ENCODE measurements at places on chromosomes 6 and 20.
A peak's percentile ranks its signal among the peaks of the same experiment; 100 is the strongest.

DNA sequence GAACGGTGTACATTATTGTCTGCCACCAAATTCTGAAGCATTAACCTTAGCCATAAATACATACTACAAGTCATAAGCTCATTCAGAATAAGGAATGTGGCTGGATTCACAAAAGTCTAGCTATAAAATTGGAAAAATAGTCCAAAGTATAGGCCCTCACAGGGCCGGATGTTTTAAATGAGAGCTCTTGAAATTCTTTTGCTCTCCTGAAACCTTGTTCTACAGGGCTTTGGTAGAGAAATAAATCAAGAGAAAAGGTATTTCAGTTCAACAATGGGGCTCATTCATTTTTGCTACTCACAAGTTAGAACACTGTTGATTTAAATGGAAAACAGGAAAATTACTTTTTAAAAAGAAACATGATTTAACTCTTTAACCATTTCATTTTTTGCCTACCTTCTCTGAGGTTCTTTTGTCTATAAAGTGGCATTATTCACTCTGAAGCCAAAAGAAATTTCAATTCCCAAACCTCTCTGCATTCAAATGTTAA lies 58.0 kb downstream of the PREP start:
- DNase-seq: no peak

DNA sequence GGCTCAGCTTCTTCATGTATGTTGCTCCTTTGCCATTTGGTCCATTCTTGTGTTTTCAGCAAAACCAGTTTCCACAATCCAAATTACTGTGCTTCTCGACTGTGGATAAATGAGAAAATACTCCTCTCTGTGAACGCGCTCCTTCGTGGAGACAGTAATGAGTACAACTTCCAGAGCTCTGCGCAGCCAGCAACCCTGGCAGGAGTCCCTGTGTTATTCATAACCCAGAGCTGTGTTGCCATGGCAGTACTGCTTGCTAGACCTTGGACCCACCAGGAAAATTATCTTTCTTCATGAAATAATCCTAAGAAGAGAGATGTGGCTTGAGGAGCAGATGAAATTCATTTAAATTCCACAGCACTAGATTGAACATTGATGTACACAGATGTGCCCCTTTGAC lies 73.7 kb downstream of the SLC22A3 start:
- DNase-seq: no peak

DNA sequence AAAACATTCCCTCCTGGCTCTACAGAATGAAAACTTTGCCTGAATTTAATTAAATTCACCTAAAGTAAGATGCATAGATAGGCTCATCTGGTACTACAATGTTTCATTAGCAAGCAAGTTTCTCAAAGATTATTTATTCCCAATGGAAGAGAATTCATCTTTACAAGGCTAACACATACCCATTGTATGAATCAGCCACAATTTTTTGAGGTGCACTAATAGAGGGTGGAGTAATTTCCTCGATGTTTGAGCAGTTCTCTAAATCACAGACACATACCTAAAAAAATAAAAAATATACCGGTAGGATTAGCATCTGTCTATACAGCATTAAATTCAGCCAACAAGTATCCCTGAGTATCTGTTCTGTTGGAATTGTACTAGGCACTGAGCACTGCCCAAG lies 32.7 kb downstream of the ROS1 start:
- no peak for DNase-seq

- DNase-seq: peak; percentile 3
Observed at GRCh38 chr6:112296122-112296521, 41.8 kb upstream of the LAMA4 start.

DNA sequence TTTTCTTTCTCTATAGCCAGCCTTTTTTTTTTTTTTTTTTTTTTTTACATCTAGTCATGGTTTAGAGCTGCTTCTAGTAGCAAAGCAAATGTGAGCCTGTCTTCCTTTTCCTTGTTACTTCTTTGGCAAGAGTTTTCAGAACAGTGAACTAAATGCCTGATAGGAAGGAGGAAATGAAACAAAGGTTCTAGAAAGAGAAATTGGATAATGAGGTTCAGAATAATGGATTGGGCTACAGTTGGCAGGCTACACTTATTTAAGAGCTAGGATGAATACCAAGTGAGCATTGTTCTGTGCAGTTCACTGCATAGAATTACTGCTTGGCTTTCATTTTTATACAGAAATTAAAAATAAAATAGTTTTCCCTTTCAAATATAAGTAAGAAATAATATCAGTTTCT lies 78.6 kb downstream of the HIVEP1 start:
- DNase-seq: no peak

GRCh38 chr6:139336488-139336887 lies 38.0 kb downstream of the CITED2 start:
- DNase-seq: no peak

DNA sequence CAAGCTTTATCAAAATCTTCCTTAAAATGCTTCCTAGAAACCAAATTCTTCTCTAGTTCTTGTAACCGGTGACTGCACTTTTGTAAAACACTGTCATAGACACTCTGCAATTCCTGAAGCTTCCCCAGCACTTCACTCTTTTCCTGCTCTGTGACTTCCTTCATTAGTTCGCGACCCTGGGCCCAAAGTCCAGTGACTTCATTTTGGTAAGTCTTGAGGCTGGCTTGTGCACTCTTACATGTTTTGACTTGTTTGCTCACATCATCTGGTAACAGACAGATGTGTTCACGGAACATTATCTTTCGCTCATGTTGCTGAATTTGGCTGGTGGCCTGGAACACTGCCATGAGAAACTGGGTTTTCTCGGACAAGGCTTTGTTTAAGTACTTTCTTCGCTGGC lies 306.2 kb downstream of the SYNE1 start:
- DNase-seq: no peak

GRCh38 chr6:110352563-110353262 lies 5.4 kb downstream of the METTL24 start:
- DNase-seq: no peak

- DNase-seq: no peak
Observed at GRCh38 chr20:5234158-5234557, 82.6 kb downstream of the PROKR2 start.
